CD8-positive, alpha-beta memory T cell (primary cell): ENCODE measurements at places on chromosomes 2 and 18.

DNA sequence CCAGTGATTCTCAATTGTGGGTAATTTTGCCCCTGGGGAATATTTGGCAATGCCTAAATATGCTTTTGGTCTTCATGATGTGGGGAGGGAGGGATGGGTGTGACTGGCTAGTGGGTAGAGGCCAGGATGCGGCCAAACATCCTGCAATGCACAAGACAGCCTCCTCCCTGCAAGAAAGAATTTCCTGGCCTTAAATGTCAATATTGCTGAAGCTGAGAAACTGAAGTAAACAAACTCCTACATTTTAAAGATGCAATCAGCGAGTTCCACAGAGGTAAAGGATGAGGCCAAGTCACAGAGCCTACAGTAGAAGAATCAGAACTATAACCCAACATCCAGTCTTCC, 272.9 kb upstream of the EPHA4 start:
- DNase-seq, result no peak

GRCh38 chr2:119741868-119742267, 17.9 kb upstream of the PTPN4 start:
- no peak for DNase-seq

DNA sequence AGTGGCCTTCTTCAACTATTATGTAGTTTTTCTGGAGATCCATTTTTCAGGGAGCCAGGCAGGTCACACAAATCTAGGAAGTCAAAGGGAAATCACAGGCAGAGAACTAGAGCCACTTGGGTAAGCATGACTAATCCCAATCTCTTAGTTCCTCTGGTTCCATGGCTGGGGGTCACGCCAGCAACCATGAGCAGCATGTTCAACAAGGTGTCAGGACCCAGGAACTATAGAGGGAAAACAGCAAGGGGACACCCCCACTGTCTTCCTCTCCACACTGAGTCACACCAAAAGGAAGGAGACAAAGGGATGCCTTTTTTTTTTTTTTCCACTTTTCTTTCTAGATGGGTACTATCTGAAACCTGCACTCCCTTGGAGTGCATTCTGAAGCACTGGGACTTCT, 250.9 kb downstream of the OTX1 start:
- DNase-seq, result no peak

GRCh38 chr2:54741250-54741649, 17.8 kb downstream of the EML6 start:
- no peak for DNase-seq

DNA sequence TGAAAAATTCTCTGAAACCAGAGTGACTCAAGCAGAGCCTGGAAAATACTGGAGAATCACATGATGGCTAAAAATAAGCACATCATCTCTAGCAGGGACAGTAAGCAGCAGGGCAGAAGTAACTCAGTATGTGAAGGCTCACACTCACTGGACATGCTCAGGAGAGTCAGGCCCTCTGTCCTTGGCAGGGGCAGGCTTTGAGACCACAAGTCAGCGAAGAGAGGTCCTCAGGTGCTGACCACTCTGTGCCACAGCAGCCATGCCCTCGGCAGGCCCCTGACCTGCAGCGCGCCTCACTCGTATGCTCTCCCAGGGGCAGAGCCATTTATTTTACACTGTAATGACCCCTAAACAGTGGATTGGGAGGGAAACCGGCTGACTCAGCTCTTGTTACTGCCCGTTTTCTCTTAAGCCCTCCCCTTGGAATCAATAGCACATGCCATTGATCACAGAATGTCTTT, 76.8 kb downstream of the MAPRE2 start:
- DNase-seq, result no peak

GRCh38 chr2:204726831-204727230, 181.6 kb downstream of the PARD3B start:
- DNase-seq, result no peak

- DNase-seq, result no peak
These were observed 667 bp downstream of the GFPT1 start for GRCh38 chr2:69386360-69386759.

DNA sequence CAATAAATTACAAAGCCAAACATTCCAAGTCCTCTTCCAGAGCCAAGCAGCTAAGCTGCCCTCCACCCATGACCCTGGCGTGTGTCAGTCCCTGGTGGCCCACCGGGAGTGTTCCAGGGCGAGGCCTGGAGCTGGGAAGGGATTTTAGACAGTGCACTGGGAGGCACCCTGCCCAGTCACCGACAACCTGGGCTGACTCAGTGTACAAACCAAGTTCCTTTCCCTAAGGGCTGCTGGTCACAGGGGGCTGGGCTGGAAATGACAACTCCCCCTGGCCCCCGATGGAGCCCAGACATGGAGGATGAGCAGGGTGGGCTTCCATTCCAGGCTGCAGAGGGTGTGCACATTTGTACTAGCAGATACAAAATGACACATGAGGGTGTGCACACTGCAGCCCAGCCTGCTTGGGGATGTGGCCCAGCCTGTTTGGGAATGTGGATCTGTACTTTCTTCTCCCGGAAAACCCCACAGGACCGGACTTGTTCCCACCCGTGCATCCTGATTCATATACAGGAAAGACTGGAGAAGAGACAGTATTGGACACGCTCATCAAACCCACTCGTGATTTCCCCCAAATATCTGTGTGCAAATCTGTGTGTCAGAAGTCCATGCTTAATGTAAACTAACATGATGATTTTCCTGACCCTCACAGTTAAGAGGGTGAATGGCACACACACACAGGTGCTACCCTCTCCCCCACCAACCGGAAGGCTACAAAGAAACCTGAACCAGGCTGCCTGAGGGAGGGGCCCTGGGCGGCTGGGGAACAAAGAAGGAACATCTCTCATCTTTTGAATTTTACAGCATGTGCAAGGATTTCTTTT, 58.9 kb downstream of the NDUFA10 start:
- DNase-seq, result no peak

- DNase-seq, result no peak
These were observed 308.7 kb downstream of the CBLN2 start for GRCh38 chr18:72235422-72235821.

GRCh38 chr2:213018340-213018901, 133.0 kb downstream of the IKZF2 start:
- no peak for DNase-seq
